ENCODE measurements at places on chromosomes 4 and X. TPM values are rescaled to one million over a fixed set of nuclear protein-coding genes. Genes with fewer than 3 reads are reported as not detected.

- DNase-seq: no peak
- no peak overlapping the region for H3K27ac ChIP-seq
- H3K4me1 ChIP-seq: no peaks in the 10 kb centered on the region
- H3K36me3 ChIP-seq: peaks cover 18% of the 10 kb centered on the region
- no peak overlapping the region for H3K4me3 ChIP-seq
Observed at GRCh38 chr4:165095291-165095690, 17.4 kb downstream of the TMEM192 start.

DNA sequence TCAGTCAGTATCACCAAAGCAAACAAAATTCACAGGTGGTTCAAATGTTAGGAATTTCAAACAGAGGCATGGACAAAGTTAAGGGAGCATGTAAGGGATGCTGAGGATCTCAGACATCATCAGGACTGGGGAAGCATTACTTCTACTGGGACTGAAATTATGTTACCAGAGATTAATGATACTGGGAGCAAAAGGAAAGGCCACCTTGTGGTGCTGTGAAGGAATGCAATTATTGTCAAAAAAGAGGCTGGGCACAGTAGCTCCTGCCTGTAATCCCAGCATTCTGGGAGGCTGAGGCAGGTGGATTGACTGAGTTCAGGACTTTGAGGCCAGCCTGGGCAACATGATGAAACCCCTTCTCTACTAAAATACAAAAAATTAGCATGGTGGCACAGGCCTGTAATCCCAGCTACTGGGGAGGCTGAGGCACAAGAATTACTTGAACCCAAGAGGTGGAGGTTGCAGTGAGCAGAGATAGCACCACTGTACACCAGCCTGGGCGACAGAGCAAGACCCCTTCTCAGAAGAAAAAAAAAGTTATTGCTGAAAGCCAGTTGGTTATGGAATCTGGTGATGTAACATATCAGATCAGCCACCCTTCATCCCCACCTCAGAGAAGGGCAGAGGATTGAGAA, 954.3 kb downstream of the PCDH7 start:
- H3K27me3 ChIP-seq: no peaks in the 10 kb centered on the region
- H3K4me1 ChIP-seq: no peaks in the 10 kb centered on the region
- H3K27ac ChIP-seq: no peak overlapping the region
- H3K4me3 ChIP-seq: no peak overlapping the region
- no peak for DNase-seq
- H3K36me3 ChIP-seq: no peaks in the 10 kb centered on the region

- no peak overlapping the region for H3K4me3 ChIP-seq
- H3K27ac ChIP-seq: no peak overlapping the region
- DNase-seq: no peak
- no peaks in the 10 kb centered on the region for H3K4me1 ChIP-seq
- no peaks in the 10 kb centered on the region for H3K36me3 ChIP-seq
- H3K27me3 ChIP-seq: no peaks in the 10 kb centered on the region
Observed at GRCh38 chrX:7889135-7889534, 38.1 kb downstream of the PNPLA4 start.

- H3K27ac ChIP-seq: no peak overlapping the region
- no peaks in the 10 kb centered on the region for H3K36me3 ChIP-seq
- no peaks in the 10 kb centered on the region for H3K4me1 ChIP-seq
Observed at GRCh38 chr4:64539234-64539849, 130.1 kb upstream of the TECRL start.

DNA sequence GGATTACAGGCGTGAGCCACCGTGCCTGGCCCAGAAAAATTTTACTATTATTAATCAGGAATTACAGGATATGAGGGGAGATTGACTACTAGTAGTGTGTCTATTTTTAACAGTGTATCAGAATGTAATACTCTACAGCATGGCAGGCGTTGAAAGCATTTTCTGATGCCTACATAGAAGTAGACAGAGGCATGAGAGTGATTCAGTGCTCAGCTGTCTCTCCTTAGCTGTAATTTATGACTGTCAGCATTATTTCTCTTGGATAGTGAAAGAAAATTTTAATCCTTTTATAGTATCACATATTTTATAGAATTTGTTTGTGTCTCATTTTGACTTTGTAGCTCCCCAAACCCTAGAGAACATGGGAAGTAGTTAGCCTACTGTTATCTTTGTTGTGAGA, 20.7 kb downstream of the ARHGAP24 start:
- no peak for DNase-seq
- peaks cover 7% of the 10 kb centered on the region for H3K4me1 ChIP-seq
- H3K27ac ChIP-seq: no peak overlapping the region
- no peaks in the 10 kb centered on the region for H3K27me3 ChIP-seq
- H3K4me3 ChIP-seq: peak overlapping the region; percentile 8

- no peaks in the 10 kb centered on the region for H3K36me3 ChIP-seq
- DNase-seq: no peak
- no peak overlapping the region for H3K4me3 ChIP-seq
- H3K27me3 ChIP-seq: no peaks in the 10 kb centered on the region
- H3K4me1 ChIP-seq: no peaks in the 10 kb centered on the region
- no peak overlapping the region for H3K27ac ChIP-seq
Observed at GRCh38 chrX:25287521-25287920, 271.8 kb upstream of the ARX start.

DNA sequence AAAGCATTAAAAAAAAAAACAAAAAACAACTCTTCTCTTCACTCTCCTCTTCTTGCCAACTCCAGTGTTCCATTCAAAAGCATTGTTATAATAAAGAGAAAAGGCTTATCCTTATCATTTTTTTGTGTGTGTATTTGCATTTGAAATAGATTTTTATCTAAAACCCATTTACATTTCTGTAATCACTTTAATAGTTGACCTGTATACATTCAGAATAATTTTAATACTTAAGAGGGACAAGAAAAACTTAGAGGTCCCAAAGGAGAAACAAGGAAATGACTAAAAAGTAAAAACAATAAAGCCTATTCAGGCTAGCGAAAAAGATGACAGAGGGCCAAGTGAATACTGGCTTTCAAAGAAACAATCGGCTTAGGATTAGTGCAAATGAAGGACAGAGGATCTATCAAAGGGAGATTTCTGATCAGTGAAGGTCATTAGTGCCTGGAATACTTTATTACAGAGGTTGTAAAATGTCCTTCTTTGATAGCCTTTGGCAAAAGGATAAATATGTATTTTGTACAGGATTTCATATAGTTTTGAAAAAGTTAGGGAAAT, 808.3 kb downstream of the RPA4 start:
- no peak overlapping the region for H3K27ac ChIP-seq
- H3K4me1 ChIP-seq: no peaks in the 10 kb centered on the region
- H3K36me3 ChIP-seq: no peaks in the 10 kb centered on the region
- no peak for DNase-seq
- H3K27me3 ChIP-seq: no peaks in the 10 kb centered on the region

GRCh38 chr4:52892880-52893279, 30.8 kb downstream of the RASL11B start:
- no peak for DNase-seq
- no peaks in the 10 kb centered on the region for H3K36me3 ChIP-seq
- H3K4me3 ChIP-seq: no peak overlapping the region
- H3K27me3 ChIP-seq: no peaks in the 10 kb centered on the region
- H3K27ac ChIP-seq: no peak overlapping the region
- no peaks in the 10 kb centered on the region for H3K4me1 ChIP-seq

Gene FAM9B
- total RNA-seq: not detected

- no peak for DNase-seq
- no peaks in the 10 kb centered on the region for H3K4me1 ChIP-seq
- H3K4me3 ChIP-seq: no peak overlapping the region
- peak overlapping the region; percentile 9 for H3K27ac ChIP-seq
- no peaks in the 10 kb centered on the region for H3K27me3 ChIP-seq
- H3K36me3 ChIP-seq: peaks cover 10% of the 10 kb centered on the region
Observed at GRCh38 chr4:185165605-185166063, 22.6 kb downstream of the SLC25A4 start.

GRCh38 chrX:136395271-136395670, 92.5 kb upstream of the BRS3 start:
- H3K4me3 ChIP-seq: no peak overlapping the region
- no peak for DNase-seq
- H3K27ac ChIP-seq: no peak overlapping the region
- H3K27me3 ChIP-seq: no peaks in the 10 kb centered on the region
- no peaks in the 10 kb centered on the region for H3K36me3 ChIP-seq
- H3K4me1 ChIP-seq: no peaks in the 10 kb centered on the region

Gene SORCS2
- total RNA-seq: 0.92 TPM

DNA sequence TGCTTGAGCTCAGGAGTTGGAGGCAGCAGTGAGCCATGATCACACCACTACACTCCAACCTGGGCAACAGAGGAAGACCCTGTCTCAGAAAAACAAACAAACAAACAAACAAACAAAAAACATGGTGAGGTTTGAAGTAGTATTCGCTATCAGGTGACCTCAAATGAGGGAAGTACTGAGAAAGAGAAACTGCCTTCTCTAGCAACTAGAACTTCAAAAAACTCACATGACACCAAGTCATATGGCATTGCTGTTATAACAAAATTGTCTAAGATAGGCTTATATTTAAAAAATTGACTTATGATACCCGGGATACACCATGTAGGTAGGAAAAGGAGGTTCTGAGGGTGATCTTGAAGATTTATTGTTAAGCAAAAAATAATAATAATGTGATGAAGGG, 10.3 kb downstream of the MPP1 start:
- H3K4me1 ChIP-seq: no peaks in the 10 kb centered on the region
- H3K27me3 ChIP-seq: no peaks in the 10 kb centered on the region
- no peak overlapping the region for H3K4me3 ChIP-seq

Gene TSPAN5
- total RNA-seq: 7.7 TPM

DNA sequence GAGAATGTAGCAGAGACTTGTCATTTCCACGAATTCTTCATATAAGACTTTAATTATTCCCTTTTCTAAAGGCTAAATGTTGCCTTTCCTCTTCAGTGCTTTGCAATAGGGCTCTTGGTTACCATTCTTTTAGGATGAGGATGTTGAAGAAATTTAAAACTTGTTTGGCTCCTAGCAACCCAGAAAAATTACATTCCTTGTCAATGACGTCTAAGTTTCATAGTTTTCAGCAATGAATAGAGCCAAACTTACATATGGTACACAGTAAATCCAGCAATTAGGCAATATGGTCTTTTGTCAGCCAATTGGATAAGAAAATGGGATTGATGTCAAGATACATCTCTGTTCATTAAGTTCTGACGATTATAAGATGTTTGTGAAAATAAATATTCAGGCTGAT, 1639.6 kb upstream of the PCDH10 start:
- no peak overlapping the region for H3K4me3 ChIP-seq
- no peaks in the 10 kb centered on the region for H3K36me3 ChIP-seq
- no peaks in the 10 kb centered on the region for H3K27me3 ChIP-seq
- no peak for DNase-seq

GRCh38 chr4:31199644-31200043, 479.5 kb downstream of the PCDH7 start:
- DNase-seq: no peak
- no peaks in the 10 kb centered on the region for H3K27me3 ChIP-seq
- no peak overlapping the region for H3K27ac ChIP-seq
- no peak overlapping the region for H3K4me3 ChIP-seq
- H3K36me3 ChIP-seq: no peaks in the 10 kb centered on the region
- no peaks in the 10 kb centered on the region for H3K4me1 ChIP-seq

DNA sequence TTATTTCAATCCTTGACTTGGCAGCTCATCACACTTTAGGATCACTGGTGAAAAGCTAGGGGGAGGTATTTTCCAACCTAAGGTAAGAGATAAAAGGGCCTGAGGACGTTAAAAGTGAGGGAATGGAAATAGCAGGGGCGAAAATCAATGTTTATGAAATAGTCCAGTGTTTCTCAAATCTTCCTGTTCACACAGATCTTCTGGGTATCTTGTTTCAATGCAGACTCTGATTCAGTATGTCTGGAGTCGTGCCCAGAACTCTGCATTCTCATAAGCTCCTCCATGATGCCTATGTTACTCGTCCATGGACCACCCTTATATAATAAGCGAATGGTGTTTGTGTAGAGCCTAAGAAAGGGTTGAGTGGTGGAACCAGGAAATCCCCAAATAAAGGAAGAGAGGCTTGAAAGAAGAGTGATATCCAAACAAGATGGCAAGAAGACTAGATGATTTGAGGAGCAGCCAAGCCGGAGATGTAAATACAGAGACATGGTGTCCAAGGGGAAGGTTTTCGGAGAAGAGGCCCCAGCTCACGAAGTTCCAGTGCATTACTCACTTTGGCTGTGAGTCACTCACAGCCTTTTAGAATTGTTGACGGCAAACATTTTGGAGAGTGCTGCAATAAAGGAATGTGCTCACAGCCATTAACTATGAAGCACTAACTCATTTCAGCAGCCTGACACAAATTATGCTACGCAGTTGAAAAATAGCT, 215.6 kb upstream of the PPARGC1A start:
- no peak overlapping the region for H3K4me3 ChIP-seq
- DNase-seq: no peak
- H3K4me1 ChIP-seq: no peaks in the 10 kb centered on the region
- H3K27ac ChIP-seq: no peak overlapping the region
- no peaks in the 10 kb centered on the region for H3K36me3 ChIP-seq

DNA sequence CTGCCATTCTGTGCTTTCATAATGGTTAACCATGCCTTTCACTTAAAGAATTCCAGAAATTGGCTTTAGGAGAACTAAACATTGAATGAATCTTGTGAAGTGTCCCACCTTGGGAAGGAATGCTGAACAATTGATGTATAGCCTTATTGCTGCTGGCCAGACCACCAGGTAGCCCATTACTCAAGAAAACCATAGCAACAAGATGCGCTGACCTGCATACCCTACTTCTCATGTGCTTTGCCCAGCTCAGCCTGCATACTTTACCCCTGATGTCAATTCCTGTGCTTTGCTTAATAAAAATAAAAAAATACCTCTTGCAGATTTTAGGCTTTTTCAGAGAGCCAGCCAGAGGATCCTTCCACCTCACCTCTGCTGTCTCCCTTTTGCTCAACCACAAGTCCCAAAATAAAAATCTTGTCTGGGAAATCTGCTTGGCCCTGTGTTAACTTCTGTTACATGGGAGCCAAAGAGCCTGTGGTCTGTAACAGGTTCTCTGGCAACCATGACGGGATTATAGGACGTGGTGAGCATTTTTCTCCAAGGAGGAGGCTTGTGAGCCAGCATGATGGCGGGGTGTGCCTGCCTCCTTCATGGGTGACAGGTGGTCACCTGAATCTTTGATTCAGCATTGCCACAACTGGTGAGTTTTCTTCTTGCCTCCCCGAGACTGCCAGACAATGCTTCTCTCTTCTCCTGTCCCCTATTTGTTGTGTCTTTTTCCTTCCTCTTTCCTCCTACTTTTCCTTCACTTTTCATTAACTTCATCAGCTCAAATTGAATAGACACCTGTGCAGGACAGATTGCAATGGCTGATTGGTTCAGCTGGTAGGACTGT, 106.8 kb downstream of the ARSJ start:
- H3K4me3 ChIP-seq: no peak overlapping the region
- H3K4me1 ChIP-seq: no peaks in the 10 kb centered on the region
- H3K27ac ChIP-seq: no peak overlapping the region
- H3K36me3 ChIP-seq: no peaks in the 10 kb centered on the region

DNA sequence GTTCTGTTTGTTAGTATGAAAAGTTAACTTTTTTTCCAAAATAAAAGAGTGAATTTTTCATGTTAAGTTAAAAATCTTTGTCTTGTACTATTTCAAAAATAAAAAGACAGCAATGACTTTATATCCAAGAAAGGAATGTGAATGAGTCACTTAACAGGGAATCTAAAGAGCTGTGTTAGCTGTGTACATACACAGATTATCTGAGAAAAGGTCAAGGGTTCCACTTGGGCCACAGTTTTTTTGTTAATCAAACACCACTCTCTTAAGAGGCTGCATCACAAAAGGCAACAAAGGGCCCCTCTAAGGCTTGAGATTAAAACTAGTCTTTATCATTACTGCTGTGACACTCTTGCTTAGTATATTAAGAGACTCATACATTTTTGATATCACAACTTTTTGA, 82.1 kb downstream of the FIP1L1 start:
- no peak overlapping the region for H3K27ac ChIP-seq
- DNase-seq: no peak
- H3K4me1 ChIP-seq: no peaks in the 10 kb centered on the region
- peaks cover 5% of the 10 kb centered on the region for H3K36me3 ChIP-seq

Gene BTC
- 10.4 TPM for total RNA-seq

Gene CLDN34
- total RNA-seq: not detected
